HFF-Myc (cell line): ENCODE measurements at places on chromosomes 16 and 17.

- no peak for DNase-seq
Observed at GRCh38 chr17:19294443-19294842, 57.3 kb downstream of the EPN2 start.

- DNase-seq: no peak
Observed at GRCh38 chr17:57091186-57091618, 6.2 kb downstream of the AKAP1 start.

DNA sequence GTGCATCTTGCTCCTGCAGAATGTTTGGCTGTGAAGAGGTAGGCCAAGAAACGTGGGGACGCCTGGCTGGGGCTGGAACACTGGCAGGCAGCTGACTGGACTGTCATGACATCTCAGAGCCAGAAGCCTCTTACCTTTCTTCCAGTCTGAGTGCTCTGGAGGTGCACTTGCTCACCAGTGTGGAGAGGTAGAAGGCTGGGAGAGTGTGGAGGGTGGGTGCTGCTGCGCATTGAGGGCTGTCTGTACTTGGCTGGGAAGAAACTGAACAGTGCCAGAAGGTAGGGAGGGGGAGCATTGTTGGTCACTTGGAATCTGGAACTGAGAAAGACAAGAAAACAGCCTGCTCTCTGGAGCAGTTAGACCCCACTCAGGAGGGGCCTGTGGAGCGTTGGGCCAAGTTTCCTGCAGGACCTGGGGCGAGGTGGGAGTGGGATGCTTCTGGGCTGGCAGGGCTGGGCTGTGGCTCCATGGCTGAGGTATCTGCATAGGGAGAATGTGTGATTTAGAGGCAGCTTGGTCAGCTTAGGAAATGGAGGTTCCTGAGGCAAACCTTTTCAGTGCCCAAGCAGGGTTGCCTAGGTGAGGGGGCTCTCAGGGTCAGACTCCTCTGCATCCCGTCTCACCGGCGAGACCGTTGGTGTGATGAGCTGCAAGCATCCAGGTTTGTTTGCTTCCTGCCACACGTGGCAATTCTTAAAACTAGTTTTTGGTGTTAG lies 55.1 kb downstream of the KSR1 start:
- DNase-seq: no peak

GRCh38 chr16:82016263-82016662 lies 5.0 kb upstream of the SDR42E1 start:
- DNase-seq: no peak

- no peak for DNase-seq
Observed at GRCh38 chr17:33970279-33970678, 284.8 kb upstream of the CCL2 start.

GRCh38 chr17:70190959-70191805 lies 21.9 kb downstream of the KCNJ2 start:
- no peak for DNase-seq

GRCh38 chr17:81270279-81270678 lies 24.8 kb downstream of the SLC38A10 start:
- DNase-seq: no peak

GRCh38 chr17:16916557-16916920 lies 55.4 kb downstream of the TNFRSF13B start:
- no peak for DNase-seq

GRCh38 chr17:13076905-13077304 lies 59.1 kb upstream of the ELAC2 start:
- peak; percentile 61 for DNase-seq

- DNase-seq: no peak
Observed at GRCh38 chr17:73268582-73269328, 7.1 kb upstream of the CPSF4L start.

DNA sequence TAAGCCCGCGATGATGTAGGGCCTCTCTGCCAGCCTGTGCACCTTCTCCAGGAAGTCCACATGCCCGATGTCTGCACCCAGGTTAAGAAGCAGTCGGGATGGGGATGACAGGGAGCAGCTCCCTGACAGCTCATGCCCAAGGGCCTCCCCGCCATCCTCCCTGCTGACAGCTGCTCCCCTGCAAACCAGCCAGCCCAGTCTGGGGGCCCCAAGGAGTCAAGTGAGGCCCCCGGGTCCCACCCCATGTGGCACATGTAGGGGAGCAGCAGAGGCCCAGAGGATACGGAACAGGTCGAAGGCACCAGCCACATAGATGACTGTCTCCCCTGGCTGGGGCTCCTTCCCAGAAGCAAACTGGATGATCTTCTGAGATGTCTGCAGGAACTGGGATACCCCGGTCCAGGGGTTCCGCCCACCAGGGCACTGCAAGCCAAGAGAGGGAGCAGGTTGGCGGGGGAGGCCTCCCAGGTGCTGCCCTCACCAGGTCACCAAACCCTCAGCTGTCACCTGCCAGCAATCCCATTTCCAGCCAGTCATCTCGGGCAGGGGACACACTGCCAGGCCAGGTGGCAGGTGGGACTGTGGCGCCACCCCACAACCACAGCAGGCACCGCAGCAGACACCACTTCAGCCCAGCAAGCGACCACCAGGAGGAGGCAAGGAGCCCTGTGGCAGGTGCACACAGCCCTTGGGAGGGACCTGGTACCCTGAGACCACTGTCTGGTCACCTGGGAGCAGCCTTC lies 4.6 kb downstream of the PCYT2 start:
- no peak for DNase-seq

DNA sequence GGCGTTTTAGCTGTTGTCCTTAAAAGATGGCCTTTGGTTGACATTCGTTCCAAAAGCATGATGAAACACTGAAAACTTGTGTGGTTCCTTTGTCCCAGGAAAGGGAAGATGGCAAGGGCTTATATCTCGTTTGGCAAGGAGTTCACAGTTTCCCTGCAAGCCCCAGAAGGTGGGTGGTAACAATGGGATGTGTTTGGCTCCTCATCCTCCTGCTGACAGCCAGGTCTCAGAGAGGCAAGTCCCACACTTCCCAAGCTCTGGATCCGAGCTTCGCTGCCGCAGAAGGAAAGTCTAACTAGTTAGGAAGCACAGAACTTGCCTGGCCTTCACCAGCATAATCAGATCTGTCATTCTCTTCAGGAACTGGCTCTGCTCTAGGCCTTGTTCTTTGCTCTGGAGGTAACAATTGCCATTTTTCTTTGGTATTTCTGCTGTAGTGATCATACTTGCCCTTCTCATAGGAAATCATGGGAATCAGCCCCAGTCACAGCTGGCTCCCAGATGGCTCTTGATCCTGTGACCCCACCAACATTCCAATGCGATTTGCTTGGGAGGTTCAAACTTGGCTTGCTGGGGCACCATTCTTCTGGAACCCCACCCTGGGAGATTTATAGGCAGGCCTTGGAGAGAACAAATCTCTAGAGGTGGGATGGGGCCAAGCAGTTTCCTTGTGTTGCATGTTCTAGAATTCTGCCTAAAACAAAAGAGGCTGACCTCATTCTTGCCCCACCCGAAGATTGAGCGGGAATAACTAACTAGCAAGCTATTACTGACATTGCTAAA lies 17.9 kb downstream of the KPNA2 start:
- peak; percentile 94 for DNase-seq

DNA sequence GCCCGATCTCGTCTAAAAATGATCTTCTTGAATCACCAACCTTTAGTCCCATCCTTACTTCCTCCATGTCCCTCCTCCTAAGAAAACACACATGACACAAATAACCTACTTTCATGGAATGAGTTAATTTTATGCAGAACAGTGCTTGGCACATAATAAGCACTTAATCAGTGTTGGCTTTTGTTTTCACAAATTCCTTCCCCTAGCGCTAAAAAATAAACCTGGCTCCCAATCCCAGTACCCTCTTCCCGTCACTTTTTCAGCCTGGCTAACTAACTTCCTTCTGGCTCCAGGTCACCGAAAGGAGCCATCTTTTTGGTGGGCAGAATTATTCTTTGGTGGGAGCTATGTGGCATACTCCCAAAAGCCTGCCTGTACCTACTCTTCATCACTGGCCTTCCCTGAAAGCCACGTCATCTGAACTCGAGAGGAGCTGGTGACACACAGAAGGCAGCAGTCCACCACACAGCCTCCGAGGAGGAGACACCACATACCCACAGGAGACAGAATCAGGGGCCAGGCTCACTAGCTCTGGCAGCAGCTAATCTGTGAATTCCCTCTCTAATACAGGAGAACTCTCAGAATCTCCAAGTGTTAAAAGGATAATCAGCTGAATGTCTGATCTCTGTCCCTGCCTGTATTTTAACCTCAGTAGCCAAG lies 114.5 kb downstream of the SMG6 start:
- no peak for DNase-seq

DNA sequence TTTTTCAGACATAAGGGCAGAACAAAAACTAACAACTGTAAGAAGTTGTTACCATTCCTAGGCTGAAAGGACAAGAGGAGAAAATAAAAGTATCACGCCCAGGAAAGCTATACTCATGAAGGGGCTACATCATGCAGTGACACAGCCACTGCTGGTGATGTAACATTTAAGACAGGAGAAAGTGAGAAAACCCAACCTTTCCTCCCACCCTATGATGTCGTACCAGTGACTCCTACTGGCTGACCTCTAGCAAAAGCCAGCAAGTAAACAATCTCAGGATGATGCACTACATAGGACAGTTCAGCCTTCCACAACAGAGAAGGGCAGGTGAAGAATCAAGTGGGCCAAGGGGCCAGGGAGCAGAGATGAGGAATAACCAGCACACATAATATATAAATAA lies 14.0 kb upstream of the OR1E2 start:
- no peak for DNase-seq

DNA sequence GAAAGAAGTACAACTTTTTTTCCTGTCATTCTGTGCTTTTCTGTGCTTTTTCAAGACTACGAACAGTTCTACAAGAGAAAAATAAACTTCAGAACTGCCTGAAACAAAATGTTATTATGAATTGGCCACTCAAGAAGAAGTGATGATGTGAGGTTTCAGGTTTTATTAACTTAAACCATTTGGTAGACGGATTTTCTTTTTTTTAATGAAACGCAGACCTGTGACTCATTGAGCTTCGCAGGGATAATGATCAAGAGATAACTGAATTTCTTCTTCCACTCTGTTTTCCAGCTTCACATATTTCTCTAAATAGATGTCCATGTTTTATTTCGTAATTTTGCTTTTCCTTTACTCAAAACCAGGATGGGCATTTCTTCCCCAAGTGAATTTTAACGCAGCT lies 32.7 kb downstream of the AIPL1 start:
- DNase-seq: no peak

- no peak for DNase-seq
Observed at GRCh38 chr17:60086818-60087591, 8.3 kb upstream of the HEATR6 start.

GRCh38 chr17:55549140-55549539 lies 37.9 kb upstream of the SMIM36 start:
- DNase-seq: no peak

GRCh38 chr16:83856792-83857191 lies 42.1 kb upstream of the MLYCD start:
- DNase-seq: no peak

- DNase-seq: no peak
Observed at GRCh38 chr17:32596206-32596605, 109.4 kb downstream of the CDK5R1 start.

GRCh38 chr17:15233022-15233805 lies 31.9 kb downstream of the PMP22 start:
- DNase-seq: peak; percentile 31

GRCh38 chr16:23950291-23950894 lies 114.6 kb downstream of the PRKCB start:
- no peak for DNase-seq

GRCh38 chr16:86975445-86975844 lies 341.7 kb downstream of the C16orf95 start:
- DNase-seq: peak; percentile 95

DNA sequence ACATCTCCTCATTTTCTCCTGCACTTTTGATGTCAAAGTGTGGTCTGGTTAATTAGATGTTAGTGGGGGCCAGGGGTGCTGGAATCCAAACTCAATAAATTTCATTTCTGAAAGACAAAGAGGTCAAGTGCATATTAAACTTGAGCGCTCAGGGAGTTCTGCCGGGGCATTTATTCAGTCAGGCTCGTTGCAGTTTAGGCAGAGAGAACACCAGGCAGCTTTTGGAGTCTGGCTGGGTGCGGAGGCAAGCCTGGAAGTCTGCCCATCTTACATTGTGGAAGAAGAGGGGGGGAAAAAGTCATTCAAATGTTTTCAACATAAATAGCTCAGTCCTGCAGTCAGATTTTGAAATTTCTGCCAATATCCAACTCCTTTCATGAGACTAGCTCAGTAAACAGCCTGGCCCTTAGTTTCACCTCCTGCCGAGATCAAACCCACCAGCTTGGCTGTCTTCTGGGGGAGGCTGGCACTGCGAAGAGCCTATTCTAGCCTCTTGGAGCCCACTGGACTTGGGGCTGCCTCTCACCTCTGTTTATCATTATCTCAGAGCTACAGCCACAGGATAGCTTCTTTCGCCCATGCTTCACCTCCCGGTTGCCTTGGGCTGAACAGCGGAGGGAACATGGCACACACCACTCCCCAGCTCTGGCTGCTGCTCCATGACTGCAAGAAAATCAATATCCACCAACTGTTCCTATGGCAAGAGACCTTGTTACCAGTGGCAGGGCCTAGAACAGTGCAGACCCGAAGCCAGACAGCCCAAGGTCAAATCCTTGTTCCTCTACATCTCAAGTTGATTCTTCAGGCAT lies 177.4 kb upstream of the CDH5 start:
- no peak for DNase-seq

- DNase-seq: no peak
Observed at GRCh38 chr16:22417019-22417418, 42.6 kb upstream of the CDR2 start.

GRCh38 chr17:13626703-13627102 lies 25.0 kb upstream of the HS3ST3A1 start:
- peak; percentile 76 for DNase-seq

- DNase-seq: no peak
Observed at GRCh38 chr16:11128211-11129141, 127.5 kb downstream of the SOCS1 start.

DNA sequence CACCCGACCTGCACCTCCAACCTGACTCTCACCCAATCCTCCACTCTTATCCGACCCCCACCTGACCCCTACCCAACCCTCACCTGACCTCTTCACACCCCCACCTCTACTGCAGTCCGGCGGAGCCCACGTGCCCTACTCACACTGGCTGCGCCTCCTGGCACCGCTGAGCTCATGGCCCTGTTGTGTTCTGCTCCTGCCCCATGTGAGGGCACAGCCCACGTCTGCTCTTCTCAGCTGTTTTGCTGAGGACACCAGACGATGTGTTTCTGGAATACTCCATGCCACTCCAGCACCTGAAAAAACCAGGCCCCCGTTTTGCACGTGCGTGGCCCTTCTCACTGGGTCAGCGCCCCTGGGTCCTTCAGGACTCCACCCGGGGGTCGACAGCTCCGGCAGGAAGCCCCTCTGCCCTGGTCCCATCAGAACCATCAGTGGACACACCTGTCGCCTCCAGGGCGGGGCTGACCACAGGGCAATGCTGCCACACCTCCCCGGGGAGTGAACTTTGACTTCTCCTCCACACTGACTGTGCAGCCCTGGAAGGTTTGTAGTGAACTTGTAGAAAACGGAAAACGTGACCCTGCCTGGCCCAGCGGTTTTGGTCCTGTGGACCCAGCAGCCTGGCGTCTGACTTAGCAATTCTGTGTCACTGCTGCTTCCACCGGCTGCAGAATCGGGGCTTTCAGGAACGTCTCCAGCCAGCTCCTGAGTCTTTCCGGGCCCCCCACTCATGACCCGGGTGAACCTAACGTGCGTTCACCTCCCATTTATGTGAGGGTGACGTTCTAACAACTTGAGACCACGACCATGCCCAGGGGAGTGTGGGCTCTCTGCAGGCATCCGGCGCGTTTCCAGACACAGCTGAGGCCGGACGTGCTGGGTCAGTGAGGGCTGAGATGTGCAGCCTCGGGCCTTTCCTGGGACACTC lies 5.7 kb upstream of the RAB40B start:
- no peak for DNase-seq
